ENCODE measurements at places on chromosomes 6 and 20. TPM values are rescaled to one million over a fixed set of nuclear protein-coding genes. Genes with fewer than 3 reads are reported as not detected.

LINC00237 gene
- total RNA-seq = not detected

RAB44 gene
- total RNA-seq = 0.10 TPM

OVOL2 gene
- not detected for total RNA-seq

PHACTR1 gene
- 0.44 TPM for total RNA-seq

OTOR gene
- not detected for total RNA-seq

MYL9 gene
- 0.26 TPM for total RNA-seq

CD83 gene
- total RNA-seq = 107 TPM

SLC22A2 gene
- total RNA-seq = not detected

SLC17A3 gene
- total RNA-seq = 0.66 TPM

MATN4 gene
- total RNA-seq = 2.1 TPM

ZBTB12 gene
- total RNA-seq = 5.1 TPM

PROKR2 gene
- total RNA-seq = not detected

LPA gene
- total RNA-seq = not detected

TNF gene
- 430 TPM for total RNA-seq

SIRPD gene
- not detected for total RNA-seq

SIRPB1 gene
- total RNA-seq = 1.6 TPM

OPN5 gene
- not detected for total RNA-seq

MTFR2 gene
- 23.3 TPM for total RNA-seq

LAMA4 gene
- not detected for total RNA-seq

PDE7B gene
- total RNA-seq = 10.7 TPM

TBXT gene
- total RNA-seq = not detected

LYRM2 gene
- 32.8 TPM for total RNA-seq

MCM8 gene
- 36.5 TPM for total RNA-seq

TRAPPC3L gene
- not detected for total RNA-seq

TEAD3 gene
- 1.5 TPM for total RNA-seq

KCNQ5 gene
- total RNA-seq = 12.6 TPM

SMOC2 gene
- total RNA-seq = not detected

FAM50B gene
- total RNA-seq = 9.0 TPM

PKIG gene
- total RNA-seq = 2.4 TPM

IP6K3 gene
- total RNA-seq = not detected

KCNK5 gene
- 36.7 TPM for total RNA-seq

SMLR1 gene
- not detected for total RNA-seq

DTNBP1 gene
- 19.2 TPM for total RNA-seq

TMEM244 gene
- total RNA-seq = not detected

BCAS4 gene
- total RNA-seq = 9.3 TPM

NUDT3 gene
- 20.0 TPM for total RNA-seq

OPRM1 gene
- not detected for total RNA-seq

C2 gene
- total RNA-seq = 1.6 TPM

NUS1 gene
- total RNA-seq = 49.5 TPM

CDH4 gene
- not detected for total RNA-seq

COL12A1 gene
- total RNA-seq = not detected

RFX6 gene
- total RNA-seq = not detected

ACTL10 gene
- total RNA-seq = 3.7 TPM

ARG1 gene
- total RNA-seq = not detected

TSPO2 gene
- total RNA-seq = not detected

DNPH1 gene
- 65.8 TPM for total RNA-seq

CASS4 gene
- 6.7 TPM for total RNA-seq

EYA2 gene
- total RNA-seq = not detected

PBOV1 gene
- total RNA-seq = not detected

PTCRA gene
- total RNA-seq = not detected

MEA1 gene
- total RNA-seq = 89.3 TPM

ZSCAN23 gene
- 1.1 TPM for total RNA-seq

Measured in activated T-helper 1 cell treated with anti-CD3 and anti-CD28 coated beads, Interleukin-12 subunit alpha, Interleukin-12 subunit beta, Interleukin-2, Interleukin-4 antibody, amounts not matched to agents 30 ng/mL and 10 ng/mL and 1 ng/mL, durations not matched to agents 14 hours and 24 hours and 36 hours (primary cell).